SJCRH30 (cell line): ENCODE measurements at places on chromosomes 6 and 20. TPM values are rescaled to one million over a fixed set of nuclear protein-coding genes. Genes with fewer than 3 reads are reported as not detected.

DNA sequence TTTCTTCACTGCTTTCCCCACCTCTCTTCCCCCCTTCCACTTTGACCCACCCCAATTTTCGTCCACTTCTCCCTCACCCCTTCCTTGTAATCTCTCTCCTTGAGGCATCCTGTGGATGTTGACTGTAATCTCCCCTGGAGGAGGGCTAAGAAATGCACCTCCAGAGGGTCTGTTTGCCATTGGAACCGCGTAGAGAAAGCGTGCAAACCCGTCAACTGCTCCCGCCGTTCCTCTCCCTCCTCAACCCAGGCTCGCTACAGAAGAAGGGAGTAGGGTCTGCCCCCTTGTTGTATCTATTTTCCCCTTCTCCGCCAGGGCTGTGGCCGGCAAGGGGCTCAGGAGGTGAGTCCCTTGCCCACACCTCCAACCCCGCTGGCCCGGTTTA, 502 bp upstream of the HTR1E start:
- H3K4me3 ChIP-seq = no peak overlapping the region
- peaks cover 7% of the 10 kb centered on the region; the same call in 1 of the 2 replicates for H3K27me3 ChIP-seq
- H3K27ac ChIP-seq = no peak overlapping the region
- no peaks in the 10 kb centered on the region for H3K36me3 ChIP-seq
- no peak for DNase-seq

DNA sequence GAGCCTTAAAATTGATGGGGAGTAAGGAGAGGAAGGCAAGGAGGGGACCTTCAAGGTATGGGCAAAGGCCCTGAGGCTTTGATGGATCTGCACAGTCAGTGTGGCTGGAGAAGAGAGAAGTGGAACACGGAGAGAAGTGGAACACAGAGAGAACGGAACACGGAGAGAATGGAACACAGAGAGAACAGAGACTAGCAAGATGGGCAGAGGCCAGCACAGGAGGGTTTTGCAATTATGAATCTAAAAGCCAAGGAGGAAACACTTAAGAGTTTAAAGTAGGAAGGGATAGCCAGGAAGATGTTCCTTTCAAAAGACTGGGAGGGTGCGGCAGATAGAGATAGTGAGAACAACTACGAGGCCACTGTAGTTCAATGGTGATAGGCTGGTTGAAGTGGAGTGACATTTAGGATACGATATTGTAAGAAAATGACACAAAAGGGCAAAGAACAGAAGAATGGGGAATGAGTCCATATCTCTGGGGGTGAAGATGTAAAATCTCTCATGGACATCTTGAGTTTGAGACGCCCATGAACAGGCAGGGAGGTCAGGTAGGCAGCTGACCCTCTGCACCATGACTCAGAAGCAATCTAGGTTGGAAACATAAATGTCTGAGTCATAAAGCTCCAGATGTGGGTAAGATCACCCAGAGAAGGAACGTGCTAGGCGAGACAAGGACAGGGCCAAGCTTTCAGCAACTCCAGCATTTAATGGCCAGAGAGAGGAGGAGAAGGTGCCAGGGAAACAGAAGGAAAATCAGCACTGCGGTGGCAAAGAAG, 25.4 kb downstream of the ZMYND8 start:
- DNase-seq = no peak
- H3K4me3 ChIP-seq = no peak overlapping the region
- H3K36me3 ChIP-seq = peaks cover 35% of the 10 kb centered on the region
- peaks cover 5% of the 10 kb centered on the region; the same call in 1 of the 2 replicates for H3K4me1 ChIP-seq

DNA sequence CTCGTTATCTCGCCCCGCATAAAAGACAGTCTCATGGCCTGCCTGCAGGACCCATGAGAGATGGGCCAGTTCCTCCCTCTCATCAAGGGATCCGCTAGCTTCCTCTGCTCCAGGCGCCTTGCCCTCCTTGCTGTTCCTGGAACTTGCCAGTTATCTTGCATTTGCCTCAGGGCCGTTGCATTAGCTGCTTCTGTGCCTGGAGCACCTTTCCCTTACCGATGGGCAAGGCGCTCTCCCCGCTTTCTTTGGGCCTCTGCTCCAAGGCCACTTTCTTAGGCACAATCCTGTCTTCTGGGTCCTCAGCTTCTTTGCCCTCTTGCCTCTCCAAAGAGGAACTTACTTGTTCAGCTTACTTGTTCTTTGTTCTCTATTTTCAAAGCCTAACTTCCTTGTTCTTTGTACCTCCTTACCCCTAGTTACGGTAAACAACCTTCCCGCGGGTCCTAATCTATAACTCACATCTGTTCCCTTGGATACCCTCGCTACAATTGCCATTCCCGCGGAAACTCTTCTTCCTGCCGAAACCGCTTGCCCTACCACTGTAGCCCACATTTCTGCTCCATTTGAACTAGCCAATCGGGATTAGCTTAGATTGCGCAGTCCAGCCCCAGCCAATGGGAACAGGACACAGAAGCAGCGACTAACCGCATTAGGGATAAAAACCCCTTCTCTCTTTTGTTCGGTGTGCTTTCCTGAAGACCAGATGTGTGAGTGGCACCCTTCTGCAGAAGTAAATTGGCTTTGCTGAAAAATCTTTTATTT, 887 bp upstream of the NSFL1C start:
- H3K27ac ChIP-seq = no peak overlapping the region
- no peaks in the 10 kb centered on the region for H3K27me3 ChIP-seq
- DNase-seq = no peak
- peaks cover 11% of the 10 kb centered on the region for H3K36me3 ChIP-seq
- no peak overlapping the region for H3K4me3 ChIP-seq
- peaks cover 2% of the 10 kb centered on the region; the same call in 1 of the 2 replicates for H3K4me1 ChIP-seq

DNA sequence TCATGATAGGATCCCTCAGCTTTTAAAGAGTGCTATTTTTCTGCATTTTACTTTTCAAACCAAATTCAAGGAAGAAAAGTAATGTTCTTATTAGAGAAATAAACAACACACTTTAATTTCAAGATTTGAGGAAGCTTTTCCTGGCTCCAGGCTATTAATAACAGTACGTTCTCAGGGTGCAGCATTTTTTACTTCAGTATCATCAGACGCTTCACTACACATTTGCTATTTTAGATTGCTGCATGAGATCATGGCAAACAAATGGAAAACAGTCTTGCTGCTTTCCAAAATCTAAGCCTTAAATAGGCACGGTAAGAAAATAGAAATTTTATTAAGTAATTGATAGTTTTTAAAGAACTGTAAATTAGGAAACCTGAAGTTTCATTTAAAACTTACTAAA, 253.6 kb upstream of the EXOC2 start:
- H3K4me3 ChIP-seq = no peak overlapping the region
- no peaks in the 10 kb centered on the region for H3K27me3 ChIP-seq
- H3K27ac ChIP-seq = no peak overlapping the region
- no peak for DNase-seq
- H3K36me3 ChIP-seq = no peaks in the 10 kb centered on the region
- no peaks in the 10 kb centered on the region for H3K4me1 ChIP-seq

The ITPR3 gene
- 2.6 and 2.9 TPM in 2 replicates for total RNA-seq

DNA sequence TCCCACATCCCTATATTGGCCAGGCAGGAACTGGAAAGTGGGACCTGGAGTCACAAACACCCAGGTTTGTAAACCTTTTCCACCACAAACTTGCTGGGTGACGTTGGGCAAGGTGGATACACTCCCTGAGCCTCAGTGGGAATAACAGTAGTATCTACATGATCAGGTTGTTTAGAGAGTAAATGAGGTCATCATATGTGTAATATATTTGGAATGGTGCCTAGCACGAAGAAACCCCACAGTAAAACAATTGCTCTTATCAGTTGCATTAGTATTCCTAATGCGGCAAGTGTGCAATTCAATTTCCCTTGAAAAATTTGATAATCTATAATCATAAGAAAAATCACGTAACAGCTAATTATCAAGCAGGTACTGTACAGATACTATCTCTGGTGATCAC, 51.9 kb downstream of the HIVEP2 start:
- no peak for DNase-seq
- H3K27me3 ChIP-seq = no peaks in the 10 kb centered on the region
- H3K36me3 ChIP-seq = no peaks in the 10 kb centered on the region
- H3K27ac ChIP-seq = no peak overlapping the region
- H3K4me1 ChIP-seq = no peaks in the 10 kb centered on the region; the same call in 1 of the 2 replicates

GRCh38 chr6:118464620-118465019, 83.5 kb upstream of the PLN start:
- no peaks in the 10 kb centered on the region for H3K27me3 ChIP-seq
- no peak overlapping the region for H3K27ac ChIP-seq
- no peak for DNase-seq
- H3K4me3 ChIP-seq = no peak overlapping the region

DNA sequence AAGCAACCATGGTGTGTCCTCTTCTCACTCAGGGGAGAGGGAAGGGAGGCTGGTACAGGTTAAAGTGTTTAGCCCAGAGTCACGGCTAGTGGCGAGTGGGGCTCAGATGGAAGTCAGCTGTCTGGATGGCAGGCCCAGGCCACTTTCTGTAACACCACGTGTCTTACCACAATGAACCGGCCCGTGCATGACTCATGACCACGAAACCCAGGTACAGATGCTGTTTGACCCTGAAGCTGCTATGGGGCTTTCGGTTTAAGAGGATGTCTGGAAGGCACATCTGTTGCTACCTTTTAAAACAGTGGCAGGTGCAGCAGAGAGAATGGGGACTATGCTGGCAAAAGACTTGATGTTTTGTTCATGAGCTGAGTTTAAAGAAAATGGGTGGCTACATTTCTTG, 36.5 kb upstream of the MPC1 start:
- H3K4me3 ChIP-seq = no peak overlapping the region
- peak overlapping the region; percentile 30; the same call in 1 of the 2 replicates for H3K27ac ChIP-seq
- no peaks in the 10 kb centered on the region for H3K27me3 ChIP-seq
- peaks cover 18% of the 10 kb centered on the region for H3K4me1 ChIP-seq

The SSTR4 gene
- total RNA-seq = not detected in 2 replicates

DNA sequence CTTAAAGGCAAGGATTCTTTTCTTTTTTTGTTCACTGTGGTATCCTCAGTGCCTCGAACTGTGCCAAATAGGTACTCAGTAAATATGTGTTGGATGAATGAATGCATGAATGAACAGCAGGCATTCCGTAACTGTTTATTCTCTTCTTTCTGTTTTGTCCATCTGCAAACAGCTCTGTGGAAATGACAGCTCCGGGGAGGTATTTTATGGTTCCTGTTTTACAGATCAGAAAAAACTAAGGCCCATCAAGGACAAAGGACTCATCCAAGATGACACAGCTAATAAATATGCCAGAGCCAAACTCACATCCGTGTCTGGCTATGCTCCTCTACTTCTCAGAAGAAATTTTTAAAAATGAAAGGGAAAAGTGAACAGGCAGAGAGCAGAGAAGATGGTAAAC, 21.0 kb downstream of the JPH2 start:
- peaks cover 23% of the 10 kb centered on the region for H3K4me1 ChIP-seq
- no peaks in the 10 kb centered on the region for H3K36me3 ChIP-seq
- no peak for DNase-seq
- no peaks in the 10 kb centered on the region for H3K27me3 ChIP-seq

- DNase-seq = no peak
- no peaks in the 10 kb centered on the region for H3K27me3 ChIP-seq
- H3K4me1 ChIP-seq = no peaks in the 10 kb centered on the region
- no peaks in the 10 kb centered on the region for H3K36me3 ChIP-seq
- H3K27ac ChIP-seq = no peak overlapping the region
These were observed 13.5 kb downstream of the TMEM170B start for GRCh38 chr6:11551053-11551452.

- no peak overlapping the region for H3K4me3 ChIP-seq
- H3K27me3 ChIP-seq = no peaks in the 10 kb centered on the region
- no peak overlapping the region for H3K27ac ChIP-seq
- H3K4me1 ChIP-seq = 0 out of 2 replicates have a peak, but pooled peaks cover 4% of the 10 kb centered on the region
- DNase-seq = no peak
These were observed 26.5 kb downstream of the ZNF292 start for GRCh38 chr6:87181903-87182302.

The VSTM2L gene
- 0.18 and 0.22 TPM in 2 replicates for total RNA-seq

DNA sequence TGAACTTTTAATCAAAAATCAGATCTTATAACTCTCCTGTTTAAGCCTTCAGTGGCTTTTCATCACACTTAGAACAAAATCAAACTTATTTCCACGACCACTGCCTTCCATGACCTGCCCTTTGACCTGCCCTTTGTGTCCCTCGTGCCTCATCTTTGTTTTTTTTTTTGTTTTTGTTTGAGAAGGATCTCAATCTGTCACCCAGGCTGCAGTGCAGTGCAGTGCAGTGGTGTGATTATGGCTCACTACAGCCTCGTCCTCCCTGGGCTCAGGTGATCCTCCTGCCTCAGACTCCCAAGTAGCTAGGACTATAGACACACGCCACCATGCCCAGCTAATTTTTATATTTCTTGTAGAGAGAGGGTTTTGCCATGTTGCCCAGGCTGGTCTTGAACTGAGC, 86.8 kb downstream of the CNBD2 start:
- H3K4me3 ChIP-seq = no peak overlapping the region
- peaks cover 10% of the 10 kb centered on the region; the same call in 1 of the 2 replicates for H3K4me1 ChIP-seq
- no peaks in the 10 kb centered on the region for H3K36me3 ChIP-seq
- H3K27ac ChIP-seq = no peak overlapping the region
- no peak for DNase-seq
- H3K27me3 ChIP-seq = no peaks in the 10 kb centered on the region

DNA sequence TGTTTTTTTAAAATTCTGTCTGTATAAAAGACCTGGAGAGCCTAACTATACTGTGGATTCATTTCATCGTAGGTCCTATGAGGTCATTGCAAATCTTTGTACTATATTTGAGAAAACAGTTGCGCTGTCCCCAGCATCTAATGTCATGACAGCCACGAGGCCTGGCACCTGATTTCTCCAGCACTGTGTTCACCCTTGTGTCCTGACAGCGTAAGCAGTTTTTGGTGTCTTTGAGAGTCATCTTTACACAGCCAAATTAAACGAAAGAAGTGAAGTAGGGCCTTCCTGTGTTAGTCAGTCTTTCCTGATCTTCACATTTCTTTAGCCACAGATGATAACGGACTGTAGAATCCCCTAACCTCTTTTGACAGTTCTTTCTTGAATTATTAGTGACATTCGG, 70.6 kb upstream of the PHACTR2 start:
- no peaks in the 10 kb centered on the region for H3K36me3 ChIP-seq
- DNase-seq = no peak
- H3K4me1 ChIP-seq = no peaks in the 10 kb centered on the region
- no peak overlapping the region for H3K27ac ChIP-seq
- H3K27me3 ChIP-seq = no peaks in the 10 kb centered on the region
- no peak overlapping the region for H3K4me3 ChIP-seq

- H3K36me3 ChIP-seq = peaks cover 10% of the 10 kb centered on the region
- no peak for DNase-seq
- no peak overlapping the region for H3K27ac ChIP-seq
These were observed 18.9 kb upstream of the RPL7L1 start for GRCh38 chr6:42860481-42860880.

DNA sequence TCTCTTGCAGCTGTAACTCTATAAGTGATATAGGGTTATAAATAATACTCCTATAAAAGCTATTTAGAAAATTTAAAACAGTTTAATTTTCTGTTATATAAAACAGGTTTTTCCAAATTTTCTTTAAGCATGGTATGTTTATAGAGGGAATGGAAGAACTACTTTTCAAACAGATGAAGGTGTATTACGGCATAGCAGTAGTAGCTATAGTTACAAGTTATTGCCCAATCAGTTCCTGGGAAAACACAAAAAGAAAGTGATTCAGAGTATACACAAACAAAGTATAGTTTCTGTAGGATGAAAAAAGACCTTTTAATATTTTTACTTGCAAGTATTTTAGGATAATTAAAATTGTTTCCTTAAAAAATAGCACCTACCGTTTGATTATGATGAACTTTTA, 9.8 kb downstream of the SLC17A5 start:
- DNase-seq = no peak
- no peaks in the 10 kb centered on the region for H3K27me3 ChIP-seq
- H3K4me1 ChIP-seq = no peaks in the 10 kb centered on the region
- H3K4me3 ChIP-seq = no peak overlapping the region

GRCh38 chr6:83885984-83886383, 26.5 kb downstream of the CYB5R4 start:
- H3K4me1 ChIP-seq = no peaks in the 10 kb centered on the region
- no peaks in the 10 kb centered on the region for H3K27me3 ChIP-seq
- H3K36me3 ChIP-seq = no peaks in the 10 kb centered on the region
- DNase-seq = no peak
- H3K27ac ChIP-seq = no peak overlapping the region

The VWA7 gene
- 0.28 and 0.34 TPM in 2 replicates for total RNA-seq
